ENCODE measurements at places on chromosomes 5 and 9.
A peak's percentile ranks its signal among the peaks of the same experiment; 100 is the strongest.

DNA sequence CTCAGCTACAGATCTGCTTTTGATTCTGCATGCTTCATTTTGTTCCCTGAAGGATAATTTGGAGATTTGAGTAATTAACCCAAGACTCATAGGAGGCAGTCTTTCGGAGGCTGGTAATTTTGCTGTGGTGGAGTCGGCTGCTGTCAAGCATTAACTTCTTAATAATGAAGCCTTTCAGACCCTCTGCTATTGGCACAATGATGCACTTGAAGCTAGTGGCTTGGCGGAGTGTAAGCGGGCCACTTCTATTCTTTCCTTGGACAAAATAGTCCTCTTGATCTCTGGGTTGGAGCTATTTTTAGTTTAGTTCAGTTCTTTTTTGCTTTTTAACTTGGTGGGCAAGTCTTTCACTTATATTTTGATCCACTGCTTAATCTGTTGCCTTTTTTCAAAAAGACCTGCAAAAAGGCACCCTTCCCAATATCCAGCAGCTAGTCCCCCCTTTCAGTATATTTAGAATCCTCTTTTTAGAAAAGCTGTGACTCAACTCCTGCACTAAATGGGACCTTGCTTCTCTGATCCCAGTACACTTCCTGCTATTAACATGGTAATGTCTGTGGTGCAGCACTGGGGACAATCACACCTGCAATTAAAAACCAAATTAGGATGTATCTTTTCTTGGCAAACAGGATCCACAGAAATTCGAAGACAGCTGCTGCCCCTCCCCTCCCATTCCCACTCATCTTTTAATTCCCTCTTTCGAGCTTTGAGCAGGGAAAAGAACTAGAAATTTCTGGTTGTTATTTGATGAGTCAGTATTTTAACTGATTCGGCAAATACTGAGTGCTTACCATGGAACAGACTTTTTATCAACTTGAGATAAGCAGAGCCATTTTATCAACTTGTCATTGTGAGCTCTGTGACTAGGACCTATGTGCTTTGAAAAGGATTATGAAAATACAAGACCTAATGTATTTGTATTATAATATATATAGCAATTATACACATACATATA, 169.4 kb upstream of the ANKRD55 start:
- no peak for DNase-seq

- no peak for DNase-seq
These were observed 151.7 kb downstream of the SNX18 start for GRCh38 chr5:54669285-54669684.

DNA sequence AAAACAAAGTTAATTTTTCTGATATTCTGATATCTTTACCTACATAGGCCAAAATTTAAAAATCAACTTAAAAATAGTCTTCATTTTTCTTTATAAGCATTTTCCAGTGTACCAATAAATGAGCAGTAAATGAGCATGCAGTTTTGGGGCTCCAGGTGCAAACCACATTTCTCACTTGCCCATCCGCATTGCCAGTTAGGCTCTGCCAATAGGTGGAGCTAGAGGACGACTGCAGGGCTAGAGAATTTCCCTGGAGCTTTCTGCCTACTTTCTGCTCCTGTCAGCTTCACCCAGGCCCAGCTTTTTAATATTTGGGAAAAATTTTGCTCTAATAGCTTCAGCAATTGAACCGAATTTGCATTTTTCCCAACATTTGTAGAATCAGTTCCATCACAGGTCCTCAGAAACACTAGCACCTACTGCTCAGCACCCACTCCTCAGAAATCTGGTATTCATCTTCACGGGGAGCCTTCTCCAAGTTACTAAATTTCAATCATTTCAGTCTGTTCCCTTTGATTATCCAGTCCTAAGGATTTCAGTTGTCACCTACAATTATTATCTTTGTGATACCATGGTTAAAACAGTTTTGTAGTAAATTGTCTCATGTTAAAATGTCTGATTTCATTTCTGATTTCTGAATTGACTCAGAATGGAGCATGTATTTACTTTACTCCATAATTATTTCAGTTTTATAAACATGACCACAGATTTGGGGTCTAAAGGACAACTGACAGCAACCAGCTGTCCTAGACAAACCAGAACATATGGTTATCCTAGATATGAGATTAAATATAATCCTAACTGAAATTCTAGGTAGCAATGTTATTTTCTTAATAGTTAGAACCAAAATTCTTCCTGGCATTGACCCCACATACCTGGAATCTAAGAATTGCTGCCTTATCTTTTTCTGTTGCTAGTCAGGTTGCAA, 104.6 kb upstream of the FAM174A start:
- DNase-seq: peak; percentile 7

GRCh38 chr5:90307322-90307721, 102.2 kb downstream of the CETN3 start:
- no peak for DNase-seq

- no peak for DNase-seq
These were observed 9.7 kb upstream of the PDCD1LG2 start for GRCh38 chr9:5500441-5501235.

DNA sequence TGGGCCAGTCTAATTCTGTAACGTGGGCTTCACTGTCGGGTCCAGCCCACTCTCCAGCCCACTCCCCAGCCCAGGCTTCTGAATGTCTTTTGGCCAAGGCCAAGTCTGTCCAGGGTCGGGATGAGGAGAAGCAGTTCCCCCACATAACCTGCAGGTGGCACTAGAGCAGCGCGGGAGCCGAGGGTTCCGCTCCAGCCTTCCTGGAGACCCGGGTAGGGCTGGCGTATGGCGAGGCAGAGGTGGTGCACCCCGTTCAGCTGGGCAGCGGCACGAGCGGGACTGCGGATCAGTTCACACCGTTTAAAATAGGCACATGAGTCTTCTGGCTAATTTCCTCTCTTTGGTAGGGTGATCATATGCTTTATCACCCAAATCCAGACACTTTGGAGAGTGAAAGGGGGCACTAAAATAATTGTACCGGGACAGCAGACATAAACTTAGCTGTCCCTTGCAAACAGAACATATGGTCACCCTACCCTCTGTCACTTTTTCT, 185.9 kb downstream of the MSX2 start:
- DNase-seq: peak; percentile 9

DNA sequence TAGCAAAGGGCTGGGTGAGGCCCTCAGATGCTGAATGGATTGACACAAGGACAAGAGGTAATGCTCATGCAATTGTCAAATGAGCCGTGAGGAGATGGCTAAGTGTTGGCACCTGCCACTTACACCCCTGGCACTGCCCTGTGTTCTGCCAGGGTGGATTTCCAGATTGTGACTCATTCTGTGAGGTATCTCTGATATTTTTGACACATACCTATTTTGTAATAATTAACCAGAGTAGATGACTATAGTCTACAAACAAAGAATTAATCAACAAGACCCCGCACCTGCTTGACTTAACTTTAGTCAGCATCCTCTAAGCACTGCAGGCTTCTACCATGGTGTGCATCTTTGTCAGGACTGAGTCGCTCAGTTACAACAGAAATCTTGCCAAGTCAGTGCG, 200.8 kb downstream of the DIRAS2 start:
- no peak for DNase-seq

Data from activated CD8-positive, alpha-beta memory T cell treated with anti-CD3 and anti-CD28 coated beads for 4 hours (primary cell).